ENCODE measurements at places on chromosomes 3 and 15.

DNA sequence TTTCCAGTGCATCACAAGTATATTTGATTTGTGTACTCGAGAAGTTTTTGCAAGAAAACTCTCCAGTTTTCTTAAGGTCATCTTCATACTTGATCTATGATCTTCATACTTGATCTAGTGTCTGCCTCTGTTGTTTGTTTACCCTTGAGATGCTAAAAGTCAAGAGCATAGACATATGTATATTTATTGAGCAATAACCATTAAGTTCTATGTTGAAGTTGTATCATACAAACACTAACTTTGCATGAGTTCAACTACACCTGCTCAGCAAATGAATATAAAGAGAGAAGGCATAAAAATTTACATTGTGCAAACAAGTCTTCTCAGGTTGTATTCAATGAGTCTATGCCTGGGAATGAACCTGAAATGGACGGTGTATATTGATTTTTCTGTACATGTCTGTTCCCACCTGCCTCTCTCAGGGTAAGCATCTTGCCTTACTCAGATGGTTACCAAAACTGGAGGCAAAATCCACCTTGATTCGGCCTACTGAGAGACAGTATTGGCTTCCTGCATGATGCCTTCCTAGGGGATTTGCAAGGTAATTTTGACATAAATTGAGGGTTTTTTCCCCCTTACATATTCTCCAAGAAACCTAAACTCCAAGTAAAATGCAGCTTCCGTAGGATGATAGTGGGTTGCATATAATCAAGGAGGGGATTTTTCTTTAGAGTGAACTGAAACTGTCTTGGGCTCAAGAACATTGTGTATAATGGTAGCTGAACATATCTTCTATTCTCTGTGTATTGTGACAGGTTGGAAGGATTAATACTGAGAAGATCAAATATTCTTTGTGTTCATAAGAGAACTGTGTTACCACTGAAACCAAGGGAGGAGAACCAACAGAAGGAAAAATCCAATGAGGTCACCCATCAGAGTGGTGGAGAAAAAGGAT lies 110.4 kb downstream of the FILIP1L start:
- no peak for ATAC-seq

- peak; percentile 27 for ATAC-seq
Observed at GRCh38 chr15:40695469-40695890, 506 bp downstream of the RAD51 start.

- ATAC-seq: no peak
Observed at GRCh38 chr3:44065311-44066094, 176.2 kb upstream of the TOPAZ1 start.

DNA sequence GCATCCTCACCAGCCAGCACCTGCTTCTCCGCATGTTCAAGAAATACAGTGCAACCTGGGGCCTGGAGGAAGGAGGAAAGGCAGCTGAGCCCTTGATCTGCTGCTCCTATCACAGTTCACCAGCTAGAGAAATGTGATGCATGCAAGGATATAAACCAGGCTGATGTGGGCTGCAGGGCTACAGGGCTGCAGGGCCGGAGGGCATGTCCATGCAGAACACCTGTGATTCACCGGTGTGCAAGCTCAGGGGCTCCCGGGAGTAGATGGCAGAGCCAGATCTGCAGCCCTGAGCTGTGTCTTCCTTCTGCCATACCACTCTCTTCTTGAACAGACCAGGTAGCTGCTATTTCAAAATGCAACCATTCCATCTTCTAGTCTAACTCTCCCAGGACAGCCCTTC lies 84.9 kb downstream of the HMG20A start:
- ATAC-seq: peak; percentile 56

DNA sequence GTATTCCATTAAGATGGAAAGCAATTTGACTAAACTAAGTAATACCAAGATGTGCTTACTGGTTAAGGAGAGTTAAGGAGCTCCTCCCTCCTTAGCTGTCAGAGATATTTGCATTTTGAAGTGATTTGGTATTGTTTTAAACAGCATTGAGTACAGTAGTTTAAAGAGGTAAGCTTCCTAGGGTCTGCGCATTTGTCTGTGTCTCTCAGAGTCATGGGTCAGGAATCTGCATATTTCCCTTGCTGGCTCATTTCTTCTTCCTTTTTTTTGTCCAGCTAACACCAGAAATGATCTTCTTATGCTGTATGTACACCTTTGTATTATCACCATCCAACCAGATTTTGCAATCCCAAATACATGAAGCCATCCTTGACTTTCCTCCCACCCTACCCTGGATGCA lies 163.0 kb upstream of the BFSP2 start:
- no peak for ATAC-seq

DNA sequence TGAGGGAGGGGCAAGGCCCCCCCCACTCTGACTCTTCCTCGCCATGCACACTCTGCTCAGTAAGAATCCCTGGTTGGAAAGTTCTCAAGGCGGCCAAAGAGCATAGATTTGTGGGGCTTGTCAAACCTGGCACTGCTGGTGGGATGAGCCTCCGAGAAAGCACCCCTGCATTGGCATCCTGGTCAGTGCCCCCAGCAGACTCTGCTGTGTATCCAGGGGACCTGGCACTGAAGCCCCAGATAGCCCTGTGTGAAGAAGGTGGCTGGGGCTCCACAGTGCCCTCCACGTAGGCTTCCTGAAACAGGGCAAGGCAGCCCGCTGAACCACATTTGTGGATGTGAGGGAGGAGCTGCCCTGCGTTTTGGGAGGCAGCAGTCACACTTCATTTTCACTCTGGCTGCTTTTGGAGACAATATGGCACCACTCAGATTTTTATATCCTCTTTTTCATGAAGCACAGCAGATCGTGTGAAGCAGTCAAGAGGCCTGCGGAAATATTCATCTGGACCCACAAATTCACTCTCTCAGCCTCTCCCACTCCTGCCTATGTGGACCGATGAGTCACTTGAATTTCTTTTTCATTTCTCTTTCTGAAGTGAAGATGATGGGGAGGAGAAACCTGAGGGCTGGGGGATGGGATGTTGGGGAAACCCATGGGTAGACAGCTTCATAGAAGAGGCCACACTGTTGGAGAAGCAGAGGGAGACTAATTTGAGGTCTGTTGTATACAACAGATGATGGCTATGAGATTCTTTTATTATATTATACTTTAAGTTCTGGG lies 88.7 kb upstream of the BCL6 start:
- no peak for ATAC-seq

GRCh38 chr3:76038949-76039348 lies 253.6 kb upstream of the ZNF717 start:
- no peak for ATAC-seq

- ATAC-seq: no peak
Observed at GRCh38 chr15:100651253-100651652, 48.9 kb downstream of the ASB7 start.
